ENCODE measurements at places on chromosomes 3 and 15. TPM values are rescaled to one million over a fixed set of nuclear protein-coding genes. Genes with fewer than 3 reads are reported as not detected.

Gene ANKUB1
- total RNA-seq, result not detected

Gene TMEM207
- total RNA-seq, result not detected

Gene WNT7A
- total RNA-seq, result not detected

Gene ZNF654
- 9.6 TPM for total RNA-seq

Gene GNAT1
- total RNA-seq, result not detected

Gene SMCO1
- not detected for total RNA-seq

Gene HRG
- not detected for total RNA-seq

Gene SCN5A
- 5.2 TPM for total RNA-seq

Gene EBLN2
- total RNA-seq, result 9.6 TPM

Gene BCHE
- 24.3 TPM for total RNA-seq

Gene SI
- not detected for total RNA-seq

Gene NOX5
- not detected for total RNA-seq

Gene GOLGA8T
- total RNA-seq, result 0.13 TPM
